ENCODE measurements at places on chromosomes 4 and X.

- DNase-seq, result no peak
Measured at GRCh38 chr4:31702326-31702725, 982.2 kb downstream of the PCDH7 start.

- no peak for DNase-seq
Measured at GRCh38 chr4:138938366-138938690, 77.3 kb upstream of the NOCT start.

DNA sequence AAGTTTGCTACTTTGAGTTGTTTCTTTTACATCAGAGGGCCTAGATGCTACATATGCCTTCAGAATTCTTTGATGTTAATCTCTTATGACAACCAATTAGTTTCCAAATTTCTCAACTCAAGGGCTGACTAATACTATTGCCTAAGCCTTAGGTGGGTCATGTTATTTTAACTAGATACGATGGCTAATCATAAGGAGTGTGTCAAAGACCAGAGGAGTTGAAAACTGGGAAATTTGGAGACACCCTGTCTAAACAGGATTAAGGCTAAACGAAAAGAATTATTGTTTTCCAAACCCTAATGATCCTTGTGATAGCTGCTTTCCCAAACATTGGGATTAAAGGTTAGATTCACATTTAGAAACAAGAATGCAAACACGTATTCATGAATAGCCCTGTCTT lies 228.5 kb downstream of the PCDH7 start:
- DNase-seq, result no peak

DNA sequence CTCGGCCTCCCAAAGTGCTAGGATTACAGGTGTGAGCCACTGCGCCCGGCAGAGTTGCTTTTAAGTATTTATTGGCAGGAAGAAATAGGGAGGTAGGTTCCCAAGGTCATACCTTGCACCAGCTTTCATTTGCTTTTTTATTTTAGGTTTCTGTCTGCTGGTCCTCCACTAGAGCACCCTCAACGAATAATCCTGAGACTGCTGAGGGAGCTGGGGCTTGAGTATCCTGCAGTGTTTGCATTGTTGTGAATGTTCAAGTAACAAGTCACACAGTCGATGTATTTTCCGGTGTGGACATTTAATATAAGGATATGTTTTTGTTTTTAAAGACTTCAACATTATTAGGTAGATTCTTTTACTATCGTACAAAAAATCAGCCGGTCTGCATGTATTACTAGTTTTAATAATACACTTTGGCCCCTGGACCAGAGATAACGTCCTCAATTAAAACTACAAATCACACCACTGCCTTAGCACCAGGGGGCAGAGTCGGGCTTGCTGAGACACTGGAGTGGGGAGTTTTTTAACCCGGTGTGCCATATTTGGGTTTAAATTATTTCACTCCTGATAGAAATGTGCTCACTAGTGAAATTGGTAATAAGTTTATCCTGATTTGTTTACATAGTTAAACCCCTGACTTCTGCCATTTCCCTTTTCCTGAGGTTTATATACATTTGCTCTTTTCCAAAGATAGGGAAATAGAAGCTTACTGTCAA lies 11.6 kb downstream of the SMIM20 start:
- DNase-seq, result no peak

DNA sequence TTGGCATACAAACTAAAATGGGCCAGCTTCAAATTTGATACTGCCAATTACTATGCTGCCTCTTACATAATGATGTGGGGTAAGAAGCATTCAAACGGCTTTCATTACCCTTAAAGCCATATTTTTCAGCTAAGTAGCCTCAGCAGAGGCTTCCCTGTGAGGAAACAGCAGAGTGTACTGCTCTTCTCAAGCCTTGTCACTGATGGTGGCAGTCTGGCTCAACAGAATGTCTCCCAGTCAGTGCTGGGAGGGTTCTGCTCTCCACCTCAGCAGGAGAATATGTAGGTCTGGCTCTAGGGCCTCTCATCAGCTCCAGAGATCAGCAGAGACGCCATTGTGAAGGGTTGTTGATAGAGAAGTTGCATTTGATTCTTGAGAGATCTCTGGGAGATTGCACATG lies 44.6 kb upstream of the MBNL3 start:
- no peak for DNase-seq

- DNase-seq, result no peak
Measured at GRCh38 chr4:178056996-178057395, 614.8 kb upstream of the AGA start.

GRCh38 chr4:98932539-98932938 lies 3.6 kb upstream of the EIF4E start:
- peak; percentile 38 for DNase-seq

- no peak for DNase-seq
Measured at GRCh38 chr4:170004651-170005295, 21.4 kb downstream of the MFAP3L start.

GRCh38 chr4:9835430-9835829 lies 54.0 kb downstream of the DRD5 start:
- DNase-seq, result no peak

DNA sequence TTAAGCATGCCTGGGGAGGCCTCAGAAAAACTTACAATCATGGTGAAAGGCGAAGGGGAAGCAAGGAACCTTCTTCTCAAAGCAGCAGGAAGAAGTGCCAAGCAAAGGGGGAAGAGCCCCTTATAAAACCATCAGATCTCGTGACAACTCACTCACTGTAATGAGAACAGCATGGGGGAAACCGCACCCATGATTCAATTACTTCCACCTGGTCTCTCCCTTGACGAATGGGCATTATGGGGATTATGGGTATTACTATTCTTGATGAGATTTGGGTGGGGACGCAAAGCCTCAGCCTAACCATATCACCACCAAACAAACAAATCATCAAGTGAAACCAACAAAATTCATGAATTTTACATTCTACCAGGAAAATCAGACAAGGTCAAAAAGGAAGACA lies 76.7 kb upstream of the TAB3 start:
- DNase-seq, result no peak

All from BJ (cell line).